Kidney (tissue), 22 donors: ENCODE measurements at places on chromosomes 12 and 14. TPM values are rescaled to one million over a fixed set of nuclear protein-coding genes. Genes with fewer than 3 reads are reported as not detected.

DNA sequence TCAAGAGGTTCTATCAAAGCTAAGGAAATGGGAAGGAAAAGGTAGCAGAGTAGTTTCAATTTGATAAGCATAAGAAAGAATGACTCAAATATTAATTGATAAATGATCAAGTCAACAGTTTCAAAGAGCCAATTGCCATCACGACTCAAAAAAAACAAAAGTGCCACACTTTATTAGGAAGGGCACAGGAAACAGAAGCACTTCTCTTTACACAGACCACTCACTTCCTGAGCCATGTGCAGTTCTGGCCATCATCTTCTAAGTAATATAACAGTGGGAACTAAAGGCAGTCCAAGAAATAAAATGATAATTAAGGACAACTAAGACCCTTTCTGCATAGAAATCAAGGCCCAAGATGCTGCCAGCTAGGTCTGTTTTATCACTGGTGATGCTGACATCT is 13.2 kb downstream of the TM7SF3 start:
- H3K27ac ChIP-seq, result no peak overlapping the region
- H3K4me3 ChIP-seq, result no peak overlapping the region
- peaks cover 12% of the 10 kb centered on the region for H3K4me1 ChIP-seq
- peaks cover 16% of the 10 kb centered on the region for H3K36me3 ChIP-seq

GRCh38 chr12:99495799-99496198 is 151.8 kb upstream of the GARIN6 start:
- H3K36me3 ChIP-seq, result no peaks in the 10 kb centered on the region
- H3K27ac ChIP-seq, result no peak overlapping the region
- no peaks in the 10 kb centered on the region for H3K4me1 ChIP-seq
- no peak for DNase-seq

GRCh38 chr14:61343471-61343870 is 22.1 kb downstream of the PRKCH start:
- H3K27me3 ChIP-seq, result no peaks in the 10 kb centered on the region
- peak overlapping the region; percentile 34 for H3K27ac ChIP-seq
- DNase-seq, result no peak
- H3K4me3 ChIP-seq, result no peak overlapping the region

DNA sequence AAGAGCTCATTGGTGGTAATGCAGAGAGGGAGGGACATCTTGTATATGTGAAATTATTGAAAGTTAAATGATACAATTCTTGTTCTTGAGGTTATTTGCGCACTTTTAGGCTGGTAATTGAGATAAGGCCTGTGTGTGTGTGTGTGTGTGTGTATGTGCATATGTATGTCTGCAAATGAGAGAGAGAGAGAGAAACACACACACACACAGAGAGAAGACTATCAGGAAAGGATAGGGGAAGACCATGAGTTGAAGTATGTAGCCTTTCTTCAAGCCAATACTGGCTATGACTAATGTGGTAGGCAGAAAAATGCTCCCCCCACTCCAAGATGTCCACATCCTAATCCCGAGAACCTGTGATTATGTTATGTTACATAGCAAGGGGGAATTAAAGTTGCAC is 52.7 kb upstream of the DCD start:
- H3K4me3 ChIP-seq, result no peak overlapping the region
- no peak for DNase-seq
- no peak overlapping the region for H3K27ac ChIP-seq
- H3K4me1 ChIP-seq, result no peaks in the 10 kb centered on the region

FAM90A1 gene
- 0.54 TPM for total RNA-seq

DNA sequence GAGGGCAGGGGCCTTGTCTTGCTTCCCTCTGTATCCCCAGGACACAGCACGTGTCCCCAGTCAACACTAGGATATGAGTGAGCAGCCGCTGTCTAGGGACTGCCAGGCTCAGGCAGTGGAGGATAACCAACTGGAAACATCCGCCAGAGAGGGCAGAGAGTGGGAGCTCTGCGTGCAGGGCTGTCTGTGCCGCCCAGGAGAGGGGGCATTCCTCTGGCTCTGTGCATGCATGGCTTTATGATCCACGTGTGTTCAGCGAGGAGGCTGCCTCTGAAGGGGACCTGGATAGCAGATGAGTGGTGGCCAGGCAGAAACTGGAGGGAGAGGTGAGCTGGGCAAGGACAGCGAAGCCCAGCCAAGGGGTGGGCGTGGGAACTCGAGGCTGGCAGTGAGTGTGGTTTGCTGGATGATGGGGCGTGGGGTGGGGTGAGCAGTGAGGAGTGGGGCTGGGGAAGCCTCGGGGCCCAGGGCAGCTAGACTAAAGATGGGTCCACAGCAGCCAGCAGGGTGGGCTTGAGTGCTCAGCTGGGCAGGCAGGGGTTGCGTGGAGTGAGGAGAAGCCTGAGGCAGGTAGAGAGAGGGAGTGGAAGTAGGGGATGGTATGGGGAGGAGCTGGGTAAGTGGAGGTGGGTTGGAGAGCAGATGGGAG is 72.9 kb downstream of the PRIMA1 start:
- H3K4me1 ChIP-seq, result no peaks in the 10 kb centered on the region
- peak; percentile 32 for DNase-seq
- no peaks in the 10 kb centered on the region for H3K27me3 ChIP-seq
- H3K36me3 ChIP-seq, result no peaks in the 10 kb centered on the region
- no peak overlapping the region for H3K4me3 ChIP-seq

- DNase-seq, result no peak
- H3K4me3 ChIP-seq, result no peak overlapping the region
- no peaks in the 10 kb centered on the region for H3K4me1 ChIP-seq
- no peak overlapping the region for H3K27ac ChIP-seq
Observed at GRCh38 chr12:16587514-16587913, 18.4 kb downstream of the LMO3 start.

DNA sequence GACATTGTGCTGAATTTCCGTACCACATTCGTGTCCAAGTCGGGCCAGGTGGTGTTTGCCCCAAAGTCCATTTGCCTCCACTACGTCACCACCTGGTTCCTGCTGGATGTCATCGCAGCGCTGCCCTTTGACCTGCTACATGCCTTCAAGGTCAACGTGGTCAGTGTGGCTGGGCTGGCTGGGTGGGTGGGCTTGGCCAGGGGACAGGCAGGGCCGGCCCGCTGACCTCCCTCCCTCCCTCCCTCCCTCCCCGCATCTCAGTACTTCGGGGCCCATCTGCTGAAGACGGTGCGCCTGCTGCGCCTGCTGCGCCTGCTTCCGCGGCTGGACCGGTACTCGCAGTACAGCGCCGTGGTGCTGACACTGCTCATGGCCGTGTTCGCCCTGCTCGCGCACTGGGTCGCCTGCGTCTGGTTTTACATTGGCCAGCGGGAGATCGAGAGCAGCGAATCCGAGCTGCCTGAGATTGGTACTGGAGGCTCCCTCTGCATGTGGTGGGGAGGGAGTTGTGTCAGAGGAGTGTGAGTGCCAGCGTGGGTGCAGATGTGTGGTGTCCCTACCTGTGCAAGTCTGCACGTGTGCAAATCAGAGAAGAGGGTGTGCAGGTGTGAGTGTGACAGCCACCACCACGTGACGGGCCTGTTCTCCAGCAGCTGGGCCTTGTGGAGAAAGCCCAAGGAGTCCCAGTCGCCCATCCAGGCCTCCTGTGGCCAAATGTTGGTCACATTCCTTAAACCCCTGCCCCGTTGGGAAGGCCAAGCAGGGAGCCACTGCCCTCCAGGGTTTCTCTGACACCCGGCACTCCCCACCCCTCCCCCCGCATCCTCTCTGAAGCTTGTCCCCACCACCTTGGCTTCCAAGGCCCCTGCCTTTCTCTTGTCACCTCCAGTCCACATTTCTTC is 5.3 kb downstream of the KCNH3 start:
- H3K4me3 ChIP-seq, result no peak overlapping the region
- peak; percentile 16 for DNase-seq
- H3K36me3 ChIP-seq, result no peaks in the 10 kb centered on the region
- peaks cover 5% of the 10 kb centered on the region for H3K27me3 ChIP-seq
- no peak overlapping the region for H3K27ac ChIP-seq

- peak; percentile 39 for DNase-seq
- H3K4me3 ChIP-seq, result no peak overlapping the region
- H3K4me1 ChIP-seq, result no peaks in the 10 kb centered on the region
- H3K36me3 ChIP-seq, result no peaks in the 10 kb centered on the region
- H3K27me3 ChIP-seq, result no peaks in the 10 kb centered on the region
Observed at GRCh38 chr12:20646239-20646827, 48.8 kb upstream of the SLCO1C1 start.

DNA sequence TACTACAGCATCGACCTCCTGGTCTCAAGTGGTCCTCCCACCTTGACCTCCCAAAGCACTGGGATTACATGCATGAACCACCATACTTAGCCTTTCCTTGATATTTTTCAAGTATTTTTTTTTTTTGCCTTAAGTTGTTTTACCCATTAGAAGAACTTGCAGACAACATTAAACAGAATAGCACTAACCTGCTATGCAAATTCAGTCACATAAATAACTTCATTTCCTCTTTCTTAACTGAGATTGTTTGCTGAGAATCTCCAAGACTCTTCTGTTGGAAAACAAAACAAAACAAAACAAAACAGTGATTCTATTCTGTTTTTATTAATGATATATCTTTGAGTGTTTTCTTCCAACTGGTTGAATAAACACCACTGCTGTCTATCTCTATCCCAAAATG is 115.9 kb upstream of the IFNG-AS1 start:
- no peak for DNase-seq
- H3K36me3 ChIP-seq, result no peaks in the 10 kb centered on the region
- H3K27me3 ChIP-seq, result no peaks in the 10 kb centered on the region
- H3K27ac ChIP-seq, result no peak overlapping the region
- H3K4me3 ChIP-seq, result no peak overlapping the region

DNA sequence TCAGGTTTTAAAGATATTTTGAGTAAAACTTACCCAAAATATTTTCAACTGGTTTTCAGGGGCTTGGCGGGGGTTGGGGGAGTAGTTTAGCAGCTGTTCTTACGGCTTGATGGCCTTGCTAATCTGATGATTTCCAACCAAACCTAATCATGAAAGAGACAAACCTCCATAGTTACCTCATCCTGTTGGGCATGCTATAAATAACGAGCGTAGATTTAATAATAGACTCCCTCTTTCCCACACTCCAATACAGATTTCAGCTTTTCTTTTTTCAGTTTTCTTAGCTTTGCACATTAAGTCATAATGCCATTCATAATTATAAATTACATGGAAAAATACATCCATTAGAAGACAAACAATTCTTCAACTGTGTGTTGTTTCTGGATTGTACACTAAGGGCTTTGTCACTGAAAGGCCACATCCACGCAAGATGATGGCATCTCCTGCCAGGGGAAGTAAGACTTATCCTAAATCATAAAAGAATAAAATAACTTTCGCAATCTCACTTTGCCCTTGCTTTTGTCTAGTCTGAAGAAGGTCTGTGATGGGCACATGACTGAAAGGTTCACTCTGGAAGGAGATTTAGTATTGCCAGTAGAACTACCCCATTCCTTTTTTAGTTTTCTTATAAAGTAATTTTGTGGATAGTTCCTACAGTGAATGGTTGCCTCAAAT is 23.2 kb downstream of the ITPR2 start:
- DNase-seq, result no peak

DNA sequence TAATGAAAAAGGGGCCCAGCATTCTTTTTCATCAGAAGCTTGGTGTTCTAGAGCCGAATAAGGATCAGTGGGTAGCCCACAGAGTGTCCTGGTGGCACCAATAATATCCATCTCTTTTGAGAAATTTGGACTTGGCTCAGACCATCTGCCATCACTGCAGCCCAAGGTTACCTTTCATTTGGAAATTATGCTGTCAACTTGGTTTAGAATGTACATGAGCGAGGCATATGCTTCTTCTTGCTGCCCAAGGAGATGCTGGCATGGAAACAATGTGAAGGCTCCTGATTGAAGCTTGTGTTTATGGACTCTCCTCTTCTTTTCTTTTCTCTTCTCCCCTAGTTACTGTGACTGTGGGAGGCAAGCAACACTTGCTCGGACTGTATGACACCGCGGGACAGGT is 50.0 kb downstream of the GPHB5 start:
- H3K4me3 ChIP-seq, result no peak overlapping the region
- H3K27ac ChIP-seq, result no peak overlapping the region
- no peak for DNase-seq
- no peaks in the 10 kb centered on the region for H3K36me3 ChIP-seq
- H3K27me3 ChIP-seq, result no peaks in the 10 kb centered on the region

DNA sequence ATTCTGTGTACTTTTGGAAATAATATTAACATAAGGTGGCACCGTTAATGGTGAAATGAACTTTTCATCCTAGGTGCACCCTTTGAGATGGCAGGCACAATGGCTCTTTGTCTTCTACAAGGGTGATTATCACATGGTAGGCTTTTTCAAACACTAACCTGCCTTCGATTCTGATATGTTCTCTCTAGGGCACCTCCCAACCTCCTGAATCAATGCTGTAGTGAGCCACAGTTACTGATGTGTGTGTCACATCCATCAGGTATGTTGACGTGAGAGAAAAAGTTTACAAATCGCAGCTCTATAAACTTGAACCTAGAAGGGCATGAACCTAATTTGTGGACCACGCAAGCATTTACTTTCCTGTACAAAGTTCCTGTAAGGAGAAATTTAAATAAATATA is 25.4 kb downstream of the PDE3A start:
- no peaks in the 10 kb centered on the region for H3K36me3 ChIP-seq
- no peaks in the 10 kb centered on the region for H3K4me1 ChIP-seq
- no peak overlapping the region for H3K4me3 ChIP-seq

DNA sequence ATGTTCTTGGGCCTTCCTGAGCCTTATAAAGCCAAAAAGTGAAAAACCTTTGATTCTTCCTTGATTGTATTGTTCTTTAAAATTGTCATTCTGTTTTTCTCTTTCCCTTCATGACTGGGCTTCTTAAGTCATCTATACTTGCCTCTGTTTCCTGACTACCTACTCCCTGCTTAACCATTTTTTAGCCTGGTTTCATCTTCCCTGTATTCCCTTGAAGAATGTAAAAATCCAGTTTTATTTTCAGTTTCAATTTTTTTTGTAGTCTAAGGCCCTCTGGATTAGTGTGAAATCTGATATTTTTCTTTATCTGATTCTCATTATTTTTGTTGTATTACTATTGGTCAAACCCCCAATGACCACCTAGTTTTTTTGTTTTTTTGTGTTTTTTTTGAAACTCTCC is 46.3 kb downstream of the APAF1 start:
- H3K36me3 ChIP-seq, result peaks cover 4% of the 10 kb centered on the region
- DNase-seq, result no peak
- no peaks in the 10 kb centered on the region for H3K4me1 ChIP-seq
- H3K4me3 ChIP-seq, result no peak overlapping the region
- no peak overlapping the region for H3K27ac ChIP-seq
- H3K27me3 ChIP-seq, result no peaks in the 10 kb centered on the region

DNA sequence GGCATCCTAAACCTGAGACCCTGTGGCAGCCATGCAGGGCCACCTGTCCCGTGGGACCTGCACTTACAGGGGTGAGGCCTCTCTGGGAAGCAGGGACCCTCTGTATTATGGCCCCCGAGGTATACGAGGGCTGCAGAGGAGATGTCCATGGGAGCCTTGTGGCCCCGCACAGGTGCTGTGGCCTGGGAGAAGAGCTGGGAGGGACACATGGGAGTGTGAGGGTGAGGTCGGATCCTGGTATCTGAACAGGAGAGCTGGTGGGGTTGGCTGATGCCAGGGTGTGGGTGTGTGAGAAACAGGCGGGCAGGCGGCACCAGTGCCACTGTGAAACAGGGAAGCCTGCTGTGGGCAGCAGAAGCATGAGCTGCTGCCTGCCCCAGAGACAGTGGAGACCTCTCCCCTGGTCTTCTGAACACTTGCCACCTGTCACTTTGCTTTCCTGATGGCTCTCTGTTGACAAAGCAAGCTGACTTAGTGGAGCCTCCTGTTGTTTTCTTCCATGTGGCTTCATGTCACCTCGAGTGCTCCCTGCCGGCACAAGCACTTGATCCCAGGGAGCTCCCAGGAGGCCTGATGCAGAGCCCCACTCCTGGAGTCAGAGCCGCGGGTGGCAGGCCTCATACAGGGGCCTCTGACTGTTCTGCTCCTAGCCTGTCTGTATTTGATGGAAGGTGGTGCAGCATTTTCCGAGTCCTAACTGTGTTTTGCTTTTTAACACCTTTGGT is 19.8 kb upstream of the AMN start:
- H3K36me3 ChIP-seq, result peaks cover 2% of the 10 kb centered on the region
- no peaks in the 10 kb centered on the region for H3K27me3 ChIP-seq
- no peak overlapping the region for H3K27ac ChIP-seq
- no peaks in the 10 kb centered on the region for H3K4me1 ChIP-seq
- no peak overlapping the region for H3K4me3 ChIP-seq
- no peak for DNase-seq
